ENCODE measurements at places on chromosomes 5 and 9.

DNA sequence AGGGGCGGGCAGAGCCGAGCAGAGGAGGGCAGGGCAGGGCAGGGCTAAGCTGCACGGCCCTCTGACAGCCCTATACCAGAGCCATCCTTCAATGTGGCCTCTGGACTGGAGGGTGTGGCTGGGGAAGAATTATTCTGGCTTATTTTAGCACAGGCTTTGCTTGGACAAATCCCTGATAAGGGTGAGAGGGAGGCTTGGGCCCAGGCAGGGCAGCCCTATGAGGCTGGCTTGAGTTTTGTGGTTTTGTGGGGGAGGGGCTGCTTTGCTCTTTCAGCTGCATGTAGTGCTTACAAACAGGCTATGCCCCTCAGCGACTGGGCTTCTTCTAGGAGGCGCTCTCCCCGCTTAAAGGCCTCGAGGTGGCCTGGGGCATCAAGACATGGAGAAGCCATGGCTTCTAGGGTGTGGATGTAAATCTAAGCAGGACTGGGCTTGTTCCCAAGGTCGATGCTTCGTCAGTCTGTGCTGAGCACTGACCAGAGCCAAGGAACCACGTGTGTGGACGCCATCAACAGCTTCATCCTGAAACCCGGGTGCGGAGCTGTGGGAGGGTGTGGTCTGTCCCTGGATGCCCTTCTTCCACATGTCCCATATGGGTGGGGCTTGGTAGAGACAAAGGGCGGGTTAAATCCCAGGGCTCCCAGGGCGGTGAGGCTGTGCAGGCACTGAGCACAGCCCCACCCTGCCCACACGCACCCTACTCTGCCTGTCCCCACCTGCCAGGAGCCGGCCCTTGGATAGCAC is 45.7 kb upstream of the IPPK start:
- peak; percentile 32 for DNase-seq

- no peak for DNase-seq
These were observed 168.4 kb downstream of the TTLL11 start for GRCh38 chr9:121924700-121925099.

DNA sequence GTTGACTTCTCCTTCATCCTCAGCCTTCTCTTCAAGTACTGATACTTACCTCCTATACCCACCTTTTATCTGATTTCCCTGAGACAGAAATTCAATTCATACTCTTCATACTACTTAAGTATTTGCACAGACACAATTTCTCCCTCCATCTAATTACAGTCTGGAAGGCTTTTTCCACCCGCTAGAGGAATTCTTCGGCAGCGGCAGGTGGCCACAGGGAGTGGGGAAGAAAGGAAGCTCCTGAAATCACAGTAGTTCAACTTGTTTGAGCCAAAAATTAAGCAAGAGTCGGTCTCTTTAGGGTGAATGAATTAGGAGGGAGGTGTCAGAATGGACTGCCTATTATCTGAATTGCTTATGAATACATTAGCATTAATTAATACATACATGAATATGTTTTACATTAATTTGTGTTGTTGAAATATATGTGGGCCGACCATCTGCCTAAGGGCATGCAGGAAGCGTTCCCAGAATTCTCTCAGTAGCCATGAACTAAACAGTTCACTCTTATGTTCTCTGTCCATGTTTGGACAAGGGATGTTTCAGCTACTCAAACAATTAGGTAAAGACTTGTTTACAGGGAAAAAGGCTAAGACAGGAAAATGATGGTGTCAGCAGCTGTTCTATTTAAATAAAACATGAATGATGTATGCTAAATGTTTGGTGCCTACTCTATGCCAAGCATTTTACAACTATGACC is 101.4 kb upstream of the SMARCA2 start:
- no peak for DNase-seq

DNA sequence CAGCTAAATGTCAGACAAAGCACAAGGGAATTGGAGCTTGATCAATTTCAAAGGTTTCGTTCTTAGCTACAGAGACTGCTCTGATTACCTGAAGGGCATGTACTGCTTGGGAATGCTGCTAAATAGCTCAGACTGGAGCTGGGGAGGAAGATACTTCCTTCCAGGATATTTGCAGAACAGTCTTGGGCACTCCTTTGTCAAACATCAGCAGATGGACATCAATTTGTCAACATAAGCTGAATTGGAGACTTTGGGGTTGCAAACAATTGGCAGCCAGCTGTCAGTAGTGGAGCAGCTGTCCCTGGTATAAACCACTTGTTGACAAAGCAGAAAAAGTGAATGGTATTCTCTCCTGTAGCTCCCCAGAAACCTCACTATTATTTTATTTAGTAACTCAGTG is 182.0 kb downstream of the CCDC192 start:
- DNase-seq: no peak

GRCh38 chr9:102842423-102842822 is 152.7 kb upstream of the CYLC2 start:
- DNase-seq: peak; percentile 5

DNA sequence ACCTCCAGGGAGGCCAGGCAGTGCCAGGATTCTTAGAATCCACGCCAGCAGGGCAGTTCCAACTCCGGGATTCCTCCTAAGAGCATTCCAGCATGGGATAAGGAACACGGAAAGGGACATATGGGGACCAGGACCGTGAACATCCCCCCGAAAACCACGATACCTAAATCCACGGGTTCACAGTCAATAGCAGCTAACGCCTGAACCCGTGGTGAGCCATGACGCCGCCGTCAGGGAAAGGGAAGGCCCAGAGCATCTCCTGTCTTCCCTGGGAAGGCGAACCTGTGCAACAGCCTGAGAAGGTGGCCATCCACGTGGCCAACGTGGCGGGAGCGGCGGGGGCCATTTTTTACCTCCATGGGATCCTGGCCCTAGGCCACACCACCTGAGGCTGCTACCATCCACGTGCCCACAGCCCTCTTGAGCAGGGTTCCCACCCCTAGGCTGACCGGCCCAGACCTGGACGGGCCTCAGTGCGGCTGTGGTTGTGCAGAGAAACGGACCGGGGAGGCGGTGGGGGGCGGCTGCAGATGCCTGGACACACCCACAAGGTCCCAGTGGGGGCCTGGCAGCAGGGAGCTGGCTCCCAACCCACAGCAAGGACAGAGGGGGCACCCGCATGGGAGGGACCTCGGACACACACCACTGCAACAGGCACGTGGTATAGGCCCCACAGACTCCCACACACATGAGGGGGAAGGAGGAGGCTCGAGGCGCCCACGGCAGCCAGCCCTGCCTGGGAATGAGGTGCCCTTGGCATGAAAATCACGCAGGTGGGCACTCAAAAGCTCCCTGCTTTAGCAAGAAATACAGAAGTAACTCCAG is 42.8 kb downstream of the SLC12A7 start:
- no peak for DNase-seq
